ENCODE measurements at places on chromosomes 3 and 15.
A peak's percentile ranks its signal among the peaks of the same experiment; 100 is the strongest.

- DNase-seq = no peak
Measured at GRCh38 chr15:68284616-68285258, 7.2 kb downstream of the FEM1B start.

DNA sequence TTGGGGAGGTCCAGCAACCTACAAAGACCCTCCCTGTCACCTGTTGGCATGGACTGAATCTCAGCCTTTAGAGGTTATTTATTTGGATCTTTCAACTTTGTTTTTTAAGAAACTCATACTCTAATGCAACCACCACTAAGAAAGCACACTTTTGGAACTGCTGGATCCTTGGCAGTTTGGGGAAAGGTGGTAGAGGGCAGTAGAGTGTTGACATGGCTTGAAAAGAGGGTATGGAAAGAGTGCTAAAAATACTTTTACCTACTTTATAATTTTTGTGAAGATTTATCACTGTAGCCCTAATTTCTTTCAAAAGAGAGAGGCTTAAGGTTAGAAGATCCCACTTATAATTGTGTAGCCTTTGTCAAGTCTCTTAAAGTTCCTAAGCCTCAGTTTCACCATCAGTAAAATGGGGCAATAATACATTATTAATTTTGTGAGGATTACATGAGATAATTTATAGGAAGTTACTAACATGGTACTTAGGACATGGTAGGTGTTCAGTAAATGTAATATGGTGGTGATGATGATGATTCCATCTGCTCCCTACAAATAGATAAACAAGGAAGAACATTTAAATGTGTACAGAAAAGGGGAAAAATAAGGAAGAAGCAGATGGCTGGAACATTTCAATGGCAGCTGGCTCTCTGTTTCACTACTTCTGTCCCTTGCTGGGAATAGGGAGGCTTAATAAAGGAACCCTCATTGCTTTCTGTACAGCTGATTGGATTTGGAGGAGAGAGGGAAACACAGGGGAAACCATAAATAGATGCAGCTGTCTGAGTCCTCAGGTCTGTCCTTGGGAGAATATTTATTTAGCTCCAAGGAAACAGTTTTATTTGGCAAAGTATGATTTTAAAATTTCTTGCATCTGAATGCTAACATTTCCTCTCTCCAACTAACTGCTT lies 208.4 kb upstream of the ADAMTS9 start:
- DNase-seq = no peak

GRCh38 chr3:64739971-64740631 lies 52.3 kb upstream of the ADAMTS9 start:
- DNase-seq = no peak

- no peak for DNase-seq
Measured at GRCh38 chr3:45553469-45553974, 41.0 kb upstream of the LIMD1 start.

- DNase-seq = no peak
Measured at GRCh38 chr15:98387866-98388265, 260.5 kb upstream of the IGF1R start.

- DNase-seq = no peak
Measured at GRCh38 chr3:136141291-136141785, 54.8 kb downstream of the MSL2 start.

GRCh38 chr15:93265111-93265556 lies 176.1 kb upstream of the RGMA start:
- DNase-seq = no peak

DNA sequence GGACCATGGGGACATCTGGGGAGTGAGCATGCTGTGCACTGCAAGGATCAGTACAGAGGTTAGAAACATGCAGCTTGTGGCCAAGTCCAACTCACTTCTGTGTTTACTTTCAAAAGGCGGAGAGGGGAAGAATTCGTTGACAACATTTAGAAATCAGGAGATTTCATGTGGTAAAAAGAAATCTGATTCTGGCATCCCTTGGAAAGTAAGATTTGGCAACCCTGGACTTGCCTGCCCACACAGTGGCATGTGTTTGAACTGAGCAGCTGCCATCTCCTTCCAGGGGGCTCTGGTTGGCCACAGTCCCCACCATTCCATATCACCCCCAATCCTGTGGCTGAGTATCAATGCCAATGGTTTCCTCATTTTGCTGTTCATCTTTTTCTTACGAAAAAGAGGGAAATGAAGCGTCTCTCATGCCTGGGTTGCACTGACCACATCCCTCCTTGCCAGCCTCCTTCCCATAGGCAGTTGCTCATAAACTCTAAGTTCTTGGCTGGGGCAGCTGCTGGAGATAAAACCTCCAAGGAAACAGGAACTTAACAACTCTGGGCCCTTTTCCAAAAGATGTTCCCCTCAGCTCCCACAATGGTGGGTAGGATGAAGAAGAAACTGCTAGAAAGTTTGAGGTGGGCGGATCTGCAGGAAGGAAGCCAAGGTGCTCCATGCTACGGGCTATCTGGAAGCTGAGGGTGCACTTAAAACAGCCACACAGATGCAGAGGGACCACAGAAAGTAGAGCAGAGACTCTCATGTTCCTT lies 29.2 kb downstream of the SLC6A11 start:
- DNase-seq = no peak

- no peak for DNase-seq
Measured at GRCh38 chr15:68739390-68740080, 81.2 kb downstream of the ANP32A start.

DNA sequence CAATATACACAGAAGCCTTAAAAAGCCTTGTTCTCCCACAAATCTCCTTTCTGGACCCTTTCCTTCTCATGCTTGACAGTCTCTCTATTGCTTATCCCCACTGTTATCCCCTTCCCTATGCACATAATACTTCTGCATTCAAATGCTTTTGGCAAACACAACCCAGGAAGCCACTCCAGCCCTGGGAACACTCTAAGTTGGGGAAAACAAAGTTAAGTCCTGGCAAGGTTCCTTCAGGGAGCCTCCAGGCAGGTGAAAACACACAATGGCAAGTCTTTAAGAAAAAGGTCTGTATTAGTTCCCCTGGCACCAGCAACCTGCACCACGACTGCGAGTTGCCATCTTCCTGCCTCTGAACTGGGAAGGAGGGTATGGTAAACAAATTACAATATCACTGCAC lies 19.7 kb upstream of the GANC start:
- DNase-seq = no peak

DNA sequence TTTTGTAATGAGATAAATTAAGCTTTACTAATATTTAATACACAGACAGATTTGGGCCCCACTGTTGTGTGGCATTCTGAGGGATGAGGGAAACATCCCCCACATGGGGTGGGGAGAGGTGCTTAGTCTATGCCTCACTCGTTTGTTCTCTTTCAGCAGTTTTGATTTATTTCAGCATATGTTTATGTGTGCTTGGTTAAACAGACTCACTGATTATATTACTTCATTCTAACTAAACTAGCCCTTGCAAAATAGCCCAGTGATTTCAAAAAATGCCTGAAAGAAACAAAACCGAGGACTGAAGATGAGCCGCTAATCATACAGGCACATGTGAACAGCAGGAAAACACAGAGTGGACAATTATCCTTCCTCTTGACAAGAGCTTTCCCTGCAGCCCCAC lies 27.2 kb downstream of the TNFAIP8L3 start:
- no peak for DNase-seq

DNA sequence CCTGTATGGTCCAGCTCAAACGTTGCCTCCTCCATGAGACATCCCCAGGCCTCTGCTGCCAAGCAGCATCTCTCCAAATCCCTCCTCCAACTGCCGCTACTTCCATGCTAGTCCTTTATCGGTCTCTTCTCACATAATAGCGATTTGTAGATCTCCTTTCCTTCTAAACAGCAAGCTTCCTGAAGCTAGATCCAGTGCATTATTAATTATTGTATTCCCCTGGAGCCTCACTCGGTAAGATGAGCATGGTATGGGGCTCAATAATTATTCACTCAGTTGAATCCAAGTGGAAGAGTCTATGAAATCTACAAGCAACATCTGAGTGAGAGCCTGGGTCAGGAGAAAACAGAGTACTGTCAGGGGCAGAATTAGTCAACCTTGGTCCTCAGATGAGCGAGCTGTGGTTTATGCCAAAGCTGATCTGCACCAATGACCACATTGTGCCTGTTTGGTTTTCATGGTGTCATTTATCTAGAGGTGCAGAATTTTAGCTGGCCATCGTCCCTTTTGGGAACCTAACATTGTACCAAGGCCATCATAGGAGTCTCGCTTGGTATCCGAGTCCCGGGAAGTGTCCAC lies 93.8 kb upstream of the UBE2E1 start:
- no peak for DNase-seq

GRCh38 chr15:70810916-70811578 lies 42.9 kb downstream of the LARP6 start:
- peak; percentile 36 for DNase-seq

DNA sequence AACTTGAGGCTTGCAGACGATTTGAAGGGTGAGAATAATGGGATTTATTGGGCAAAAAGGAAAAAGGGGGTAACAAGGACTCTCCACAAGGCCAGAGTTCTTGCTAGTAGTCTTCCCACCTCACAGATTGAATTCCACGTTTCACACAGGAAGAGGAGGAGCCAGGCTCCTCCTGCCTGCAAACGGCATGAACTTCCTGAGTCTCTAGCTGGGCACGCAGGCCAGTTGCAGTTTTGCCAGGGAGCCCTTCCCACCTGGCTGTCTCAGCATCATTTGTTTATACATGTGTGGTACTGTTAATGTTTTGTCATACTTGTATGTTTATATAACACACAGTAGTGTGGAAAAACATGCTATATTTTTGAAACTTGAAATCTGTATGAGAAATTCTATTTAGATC lies 155.0 kb downstream of the NLGN1 start:
- no peak for DNase-seq

GRCh38 chr3:88198121-88198520 lies 48.4 kb downstream of the C3orf38 start:
- DNase-seq = no peak

- no peak for DNase-seq
Measured at GRCh38 chr3:146100825-146101444, 60.0 kb downstream of the PLOD2 start.

DNA sequence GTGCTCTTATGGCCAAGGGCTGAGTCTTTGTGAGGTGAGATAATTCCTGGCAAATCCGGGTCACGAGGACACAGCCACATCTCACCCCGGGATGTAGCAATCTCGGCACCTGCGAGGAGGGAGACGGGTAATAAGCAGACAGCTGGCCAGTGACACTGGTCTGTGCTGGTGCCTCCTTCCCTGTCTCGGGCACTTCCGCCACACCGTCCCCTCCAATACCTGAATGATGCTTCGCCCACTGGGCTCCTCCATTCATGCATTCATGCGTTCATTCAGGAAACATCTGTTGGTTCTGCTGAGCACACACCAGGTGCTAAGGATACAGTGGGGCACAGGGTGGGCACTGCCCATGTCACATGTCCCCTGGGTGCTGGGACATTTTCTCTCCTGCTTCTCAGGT lies 60.1 kb downstream of the ATP10A start:
- no peak for DNase-seq

DNA sequence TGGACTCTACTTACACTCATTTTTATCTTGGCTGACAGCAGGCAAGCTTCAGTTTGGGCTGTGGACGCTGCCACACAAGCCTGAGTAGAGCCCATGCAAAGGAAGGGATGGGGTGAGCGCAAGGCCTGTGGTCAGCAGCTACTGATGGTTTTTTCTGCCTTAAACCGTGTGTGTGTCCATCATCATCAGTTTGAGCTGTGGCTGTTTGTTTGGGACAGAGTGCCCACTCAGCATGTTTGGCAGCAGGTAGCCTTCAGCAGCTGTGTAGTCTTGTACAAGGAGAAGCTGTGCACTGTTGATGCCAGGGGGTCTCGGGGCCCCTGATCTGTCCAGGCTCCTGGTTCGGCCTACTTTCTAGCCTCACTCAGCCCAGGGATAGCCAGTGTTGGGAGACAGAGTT lies 3.5 kb downstream of the RBM15B start:
- DNase-seq = no peak

DNA sequence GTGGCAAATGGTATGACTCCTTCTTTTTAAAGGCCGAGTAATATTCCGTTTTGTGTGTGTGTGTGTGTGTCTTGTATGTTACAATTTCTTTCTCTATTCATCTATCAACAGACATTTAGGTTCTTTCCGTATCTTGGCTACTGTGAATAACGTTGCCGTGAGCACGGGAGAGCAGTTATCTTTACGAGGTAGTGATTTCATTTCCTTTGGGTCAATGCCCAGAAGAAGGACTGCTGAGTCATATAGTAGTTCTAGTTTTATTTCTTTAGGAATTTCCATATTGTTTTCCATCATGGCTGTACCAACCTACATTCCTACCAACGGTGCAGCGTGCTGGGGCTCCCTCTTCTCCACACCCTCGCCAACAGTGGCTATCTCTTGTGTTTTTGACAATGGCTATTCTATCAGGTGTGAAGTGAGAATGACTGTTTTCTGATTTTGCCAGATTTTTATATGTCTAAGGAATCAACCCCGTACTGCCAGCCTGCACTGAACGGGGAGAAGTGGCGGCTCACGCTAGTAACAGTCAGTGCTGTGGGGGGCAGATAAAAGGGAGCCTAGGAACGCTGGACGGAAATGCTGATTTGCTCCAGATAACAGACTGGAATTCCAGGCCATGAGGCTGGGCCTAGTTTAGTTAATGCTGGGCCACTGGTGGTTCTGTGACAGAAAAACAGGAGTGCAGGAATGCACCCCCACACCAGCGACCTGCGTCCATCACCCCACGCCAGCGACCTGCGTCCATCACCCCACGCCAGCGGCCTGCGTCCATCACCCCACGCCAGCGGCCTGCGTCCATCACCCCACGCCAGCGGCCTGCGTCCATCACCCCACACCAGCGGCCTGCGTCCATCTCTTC lies 168.1 kb downstream of the XXYLT1 start:
- no peak for DNase-seq

DNA sequence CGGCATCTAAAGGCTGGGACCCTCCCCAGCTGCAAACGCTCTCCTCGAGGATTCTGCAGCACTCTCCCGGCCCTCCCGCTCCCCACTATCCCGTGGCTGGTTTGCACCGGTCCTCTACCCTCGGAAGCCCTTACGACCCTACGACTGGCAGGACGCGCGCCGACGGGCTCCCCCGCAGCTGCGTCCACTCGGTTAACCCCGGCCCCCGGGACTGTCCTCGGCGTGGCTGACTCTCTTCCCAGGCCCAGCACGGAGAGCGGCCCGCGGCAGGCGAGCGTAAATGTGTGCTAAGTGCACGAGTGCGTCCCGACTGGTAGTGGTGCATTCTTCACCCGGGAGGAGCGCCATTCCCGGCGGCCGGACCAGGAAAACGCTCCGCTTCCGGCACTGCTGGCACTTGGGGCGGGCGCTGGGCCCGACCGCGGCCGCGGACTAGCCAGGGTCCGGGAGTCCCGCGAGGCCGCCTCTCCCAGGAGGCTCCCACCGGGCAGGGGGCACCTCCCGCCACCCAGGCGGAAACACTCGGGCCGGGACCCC lies 508 bp downstream of the GORASP1 start:
- DNase-seq = peak; percentile 90

DNA sequence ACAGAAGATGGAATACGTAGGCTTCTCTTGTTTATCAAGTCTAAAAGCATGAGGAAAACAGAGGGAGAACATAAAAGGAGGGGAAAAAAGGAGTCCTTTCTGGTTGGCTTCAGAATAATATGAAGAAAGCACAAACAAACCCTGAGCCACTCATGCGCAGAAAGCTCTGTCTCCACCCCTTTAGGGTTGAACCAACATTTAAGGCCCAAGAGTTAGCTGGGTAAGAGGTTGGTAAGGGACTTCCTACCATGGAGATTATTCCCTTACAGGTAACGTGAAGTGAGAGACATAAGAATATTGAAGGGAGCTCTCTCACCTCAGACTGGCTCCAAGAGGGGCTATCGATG lies 145.3 kb downstream of the RORA start:
- no peak for DNase-seq

- no peak for DNase-seq
Measured at GRCh38 chr3:39011191-39011736, 40.5 kb downstream of the SCN11A start.

All from H7 (cell line).